ENCODE measurements at places on chromosomes 6 and 20. TPM values are rescaled to one million over a fixed set of nuclear protein-coding genes. Genes with fewer than 3 reads are reported as not detected.
A peak's percentile ranks its signal among the peaks of the same experiment; 100 is the strongest.

- DNase-seq = no peak
Observed at GRCh38 chr20:38581013-38581412, at the start of gene ADIG. Gene ADIG (plus strand): TSS chr20:38581197. CDS start chr20:38581251, 54 bp downstream.

Gene ELOVL4
- polyA plus RNA-seq = 2.7 TPM

DNA sequence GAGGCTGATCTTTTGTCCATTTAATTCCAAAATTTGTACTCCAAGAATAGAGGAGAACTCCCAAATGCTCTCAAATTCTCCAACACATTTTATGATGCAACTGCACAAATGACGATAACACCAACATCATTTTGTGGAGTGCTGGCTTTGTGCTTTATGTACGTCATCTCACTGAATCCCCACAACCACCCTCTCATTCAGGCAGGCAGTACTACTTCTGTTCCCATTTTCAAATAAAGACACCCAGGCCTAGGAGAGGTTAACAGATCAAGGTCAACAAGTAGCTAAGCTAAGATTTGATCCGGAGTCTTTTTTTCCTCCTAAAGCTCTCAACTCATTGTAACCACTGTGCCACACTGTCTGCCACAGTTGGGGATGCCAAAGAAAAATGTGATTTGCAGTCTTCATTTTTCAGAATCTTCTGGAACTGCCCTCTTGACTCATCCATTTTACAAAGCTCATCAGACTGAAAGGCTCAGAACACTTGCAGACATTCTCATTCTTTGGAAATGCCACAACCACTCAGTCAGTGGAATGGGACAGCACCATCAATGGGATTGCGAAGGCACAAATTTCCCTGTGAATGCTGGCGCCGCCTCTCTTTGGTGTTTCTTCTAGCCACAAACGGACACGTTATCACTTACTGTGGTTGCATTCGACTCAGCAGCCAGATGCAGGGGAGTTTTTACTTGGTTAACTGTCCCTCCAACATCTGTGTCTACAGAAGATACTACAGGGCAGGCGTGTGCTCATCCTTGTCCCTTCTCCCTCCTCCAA, 184.4 kb downstream of the GJA10 start:
- DNase-seq = no peak

Gene DDO
- polyA plus RNA-seq = 0.78 TPM

- DNase-seq = no peak
Observed at GRCh38 chr20:32808438-32808837, 11.3 kb upstream of the MAPRE1 start.

GRCh38 chr6:148780918-148781436, 34.1 kb downstream of the UST start:
- DNase-seq = no peak

- DNase-seq = peak; percentile 27
Observed at GRCh38 chr6:162056745-162057144, 670.8 kb downstream of the PRKN start.

DNA sequence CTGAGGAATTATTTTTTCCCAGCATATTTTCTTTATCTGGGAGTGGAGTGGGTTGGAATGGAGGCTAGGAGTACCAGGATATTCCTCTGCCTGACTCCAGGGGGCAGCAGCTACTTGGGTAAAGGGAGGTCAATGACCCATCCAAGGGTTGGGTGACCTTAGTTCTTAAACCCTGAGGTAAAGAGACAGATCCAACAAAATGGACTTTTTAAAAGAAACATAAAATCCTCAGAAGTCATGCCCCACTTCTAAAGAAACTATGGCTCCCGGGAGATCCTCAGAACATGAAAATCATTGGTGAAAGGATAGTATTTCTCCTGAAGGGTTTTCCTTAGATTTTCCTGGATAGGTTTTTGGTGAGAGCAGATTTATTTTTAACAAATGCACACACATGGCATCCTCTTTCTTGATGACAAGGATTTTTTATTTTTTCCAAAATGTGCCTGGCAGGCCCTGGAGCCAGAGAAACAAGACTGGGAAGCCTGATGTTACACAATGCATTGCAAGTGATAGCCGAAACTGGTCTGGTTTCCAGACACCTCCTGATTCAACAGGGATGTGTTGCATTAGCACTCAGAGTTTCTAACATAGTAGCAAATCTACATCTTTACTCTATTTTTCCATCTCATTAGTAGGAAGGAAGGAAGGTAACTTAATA, 240.9 kb upstream of the BTBD3 start:
- peak; percentile 43 for DNase-seq

Gene MYCT1
- polyA plus RNA-seq = 21.1 TPM

DNA sequence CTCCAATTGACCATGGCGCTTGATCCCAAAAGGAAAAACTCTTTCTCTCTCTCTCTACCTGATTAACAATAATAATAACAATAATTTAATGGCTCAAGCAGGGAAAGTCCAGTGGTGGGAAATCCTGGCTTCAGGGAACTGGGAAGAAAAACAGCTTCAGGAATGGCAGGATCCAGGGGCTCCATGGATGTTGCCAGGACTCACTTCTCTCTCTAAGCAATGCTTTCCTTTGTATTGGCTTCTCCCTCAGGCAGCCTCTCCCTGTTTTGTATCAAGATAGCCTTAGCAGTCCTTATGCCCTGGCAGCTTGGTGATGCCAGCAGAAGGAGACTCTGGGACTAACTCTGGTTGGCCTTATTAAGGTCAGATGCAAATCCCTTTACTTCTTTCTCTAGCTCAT, 13.5 kb upstream of the PTGIS start:
- no peak for DNase-seq

Data from muscle of arm (tissue), 14 donors.